ENCODE measurements at places on chromosomes 7 and 10. TPM values are rescaled to one million over a fixed set of nuclear protein-coding genes. Genes with fewer than 3 reads are reported as not detected.

Gene TMEM106B
- total RNA-seq: 35.8 TPM

Gene FAM200A
- total RNA-seq: 5.6 TPM

Gene CLCN1
- 0.05 TPM for total RNA-seq

Gene AFAP1L2
- 20.6 TPM for total RNA-seq

Gene CDK14
- 0.13 TPM for total RNA-seq

Gene HSPA12A
- 7.0 TPM for total RNA-seq

Gene CDC14C
- not detected for total RNA-seq
